Ureter (tissue), 1 donor: ENCODE measurements at places on chromosomes 12 and 14.

- peak; percentile 20 for DNase-seq
Measured at GRCh38 chr12:130983328-130984017, 29.8 kb downstream of the ADGRD1 start.

GRCh38 chr12:124921200-124922031 lies 7.0 kb upstream of the UBC start:
- peak; percentile 62 for DNase-seq

- no peak for DNase-seq
Measured at GRCh38 chr14:26917086-26917485, 319.3 kb upstream of the NOVA1 start.

GRCh38 chr14:50647753-50648152 lies 20.4 kb downstream of the SAV1 start:
- no peak for DNase-seq

DNA sequence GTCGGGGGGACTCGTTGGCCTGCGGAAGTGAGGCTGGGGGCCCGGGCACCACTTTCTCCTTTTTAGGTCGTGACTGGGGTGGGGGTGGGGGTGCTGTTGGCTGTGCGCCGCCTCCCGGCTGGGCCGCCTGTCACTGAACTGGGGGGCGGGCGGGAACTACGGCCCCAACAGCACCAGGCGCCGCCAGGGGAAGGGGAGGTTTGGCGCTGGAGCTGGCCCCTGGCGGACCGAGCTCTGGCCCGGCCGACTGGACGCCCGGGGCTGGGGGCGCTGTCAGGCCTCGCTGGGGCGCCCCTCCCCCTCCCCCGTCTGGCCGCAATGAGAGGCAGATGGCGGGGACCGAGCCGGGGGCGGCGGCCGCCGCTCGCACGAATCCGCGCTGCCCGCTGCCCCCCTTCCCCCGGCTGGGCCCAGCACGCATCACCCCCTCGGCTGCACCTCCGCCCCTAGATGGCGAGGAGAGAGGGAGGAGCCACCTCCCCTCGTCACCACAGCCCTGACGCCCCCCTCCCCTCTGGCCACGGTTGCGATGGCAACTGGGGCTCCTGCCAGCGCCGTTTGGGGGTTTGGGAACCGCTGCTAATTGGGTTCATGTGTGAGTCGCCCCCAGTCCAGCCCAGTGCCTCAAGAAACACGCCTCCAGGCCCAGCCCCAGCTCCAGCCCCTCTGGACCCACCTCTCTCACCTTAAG lies 723 bp downstream of the NFATC4 start:
- DNase-seq, result peak; percentile 74

DNA sequence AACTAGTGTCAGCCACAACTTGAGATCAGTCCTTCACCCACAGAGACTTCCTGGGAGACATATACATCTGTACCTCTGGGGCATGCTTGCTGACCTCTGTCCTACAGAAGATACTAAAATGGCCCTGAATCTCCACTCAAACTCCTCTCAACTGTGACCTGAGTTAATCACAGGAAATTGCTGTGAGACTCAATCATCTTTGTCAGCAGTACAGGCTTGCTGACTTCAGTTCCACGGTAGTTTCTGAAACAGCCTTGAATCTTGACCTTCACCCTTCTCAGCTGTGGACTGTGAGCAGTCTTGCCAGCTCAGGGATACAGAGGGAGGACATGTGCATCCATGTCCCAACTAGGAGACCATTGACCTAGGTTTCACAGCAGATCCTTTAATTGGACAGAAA lies 1.4 kb upstream of the KLRC1 start:
- no peak for DNase-seq

DNA sequence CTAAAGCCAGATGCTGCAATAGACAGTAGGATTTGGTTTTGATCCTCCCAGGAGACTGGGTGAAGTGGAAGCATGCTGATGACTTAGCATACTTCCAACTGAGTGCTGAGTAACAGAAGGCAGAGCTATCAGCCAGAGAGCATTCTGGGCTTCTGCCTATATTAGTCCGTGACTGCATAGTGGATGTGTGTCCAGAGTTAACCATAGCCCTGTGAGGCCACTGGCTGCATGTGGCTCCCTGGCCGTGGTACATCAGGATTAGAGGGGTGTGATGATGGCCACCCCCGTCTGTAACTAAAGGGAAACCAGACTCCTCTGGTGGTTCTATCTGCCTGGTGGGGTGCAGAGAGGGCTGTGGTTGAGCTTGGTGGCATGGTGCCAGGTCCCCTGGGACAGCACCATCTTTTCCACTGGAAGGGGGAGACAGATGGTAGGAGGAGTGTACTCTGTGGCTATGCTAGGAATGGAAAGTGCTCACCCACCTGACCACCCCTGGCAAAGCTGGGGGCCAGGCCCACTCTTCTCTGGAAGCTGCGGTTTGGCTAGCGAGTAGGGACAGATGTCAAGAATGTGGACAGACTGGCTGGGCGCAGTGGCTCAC lies 27.4 kb downstream of the ABCD4 start:
- DNase-seq, result peak; percentile 67

- DNase-seq, result peak; percentile 62
Measured at GRCh38 chr12:123389560-123390351, 5.8 kb downstream of the KMT5A start.

DNA sequence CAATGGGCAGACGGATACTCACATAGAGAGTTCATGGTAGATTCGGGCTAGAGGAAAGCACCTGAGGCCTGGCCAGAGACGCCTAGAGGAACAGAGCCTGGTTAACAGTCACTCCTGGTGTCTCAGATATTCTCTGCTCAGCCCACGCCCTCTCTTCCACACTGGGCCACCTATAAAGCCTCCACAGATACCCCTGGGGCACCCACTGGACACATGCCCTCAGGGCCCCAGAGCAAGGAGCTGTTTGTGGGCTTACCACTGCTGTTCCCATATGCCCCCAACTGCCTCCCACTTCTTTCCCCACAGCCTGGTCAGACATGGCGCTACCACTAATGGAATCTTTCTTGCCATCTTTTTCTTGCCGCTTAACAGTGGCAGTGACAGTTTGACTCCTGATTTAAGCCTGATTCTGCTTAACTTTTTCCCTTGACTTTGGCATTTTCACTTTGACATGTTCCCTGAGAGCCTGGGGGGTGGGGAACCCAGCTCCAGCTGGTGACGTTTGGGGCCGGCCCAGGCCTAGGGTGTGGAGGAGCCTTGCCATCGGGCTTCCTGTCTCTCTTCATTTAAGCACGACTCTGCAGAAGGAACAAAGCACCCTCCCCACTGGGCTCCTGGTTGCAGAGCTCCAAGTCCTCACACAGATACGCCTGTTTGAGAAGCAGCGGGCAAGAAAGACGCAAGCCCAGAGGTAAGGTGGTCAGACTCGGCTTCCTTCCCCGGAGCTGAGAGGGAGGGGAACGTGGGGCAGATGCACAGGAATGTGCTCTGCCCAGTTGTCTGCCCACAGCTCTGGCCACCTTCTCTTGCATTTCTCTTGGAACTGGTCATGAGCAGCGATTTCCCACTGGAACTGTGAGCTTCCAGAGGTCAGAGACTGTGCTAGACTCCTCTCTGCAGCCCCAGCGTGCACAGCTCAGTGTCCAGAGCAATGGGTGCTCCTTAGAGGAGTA lies at the start of gene CD4:
Gene CD4, plus strand, starts transcription at position 557 of the 953 bp plus-strand sequence. CDS start 10,611 bp downstream, outside the sequence.
- peak; percentile 78 for DNase-seq

DNA sequence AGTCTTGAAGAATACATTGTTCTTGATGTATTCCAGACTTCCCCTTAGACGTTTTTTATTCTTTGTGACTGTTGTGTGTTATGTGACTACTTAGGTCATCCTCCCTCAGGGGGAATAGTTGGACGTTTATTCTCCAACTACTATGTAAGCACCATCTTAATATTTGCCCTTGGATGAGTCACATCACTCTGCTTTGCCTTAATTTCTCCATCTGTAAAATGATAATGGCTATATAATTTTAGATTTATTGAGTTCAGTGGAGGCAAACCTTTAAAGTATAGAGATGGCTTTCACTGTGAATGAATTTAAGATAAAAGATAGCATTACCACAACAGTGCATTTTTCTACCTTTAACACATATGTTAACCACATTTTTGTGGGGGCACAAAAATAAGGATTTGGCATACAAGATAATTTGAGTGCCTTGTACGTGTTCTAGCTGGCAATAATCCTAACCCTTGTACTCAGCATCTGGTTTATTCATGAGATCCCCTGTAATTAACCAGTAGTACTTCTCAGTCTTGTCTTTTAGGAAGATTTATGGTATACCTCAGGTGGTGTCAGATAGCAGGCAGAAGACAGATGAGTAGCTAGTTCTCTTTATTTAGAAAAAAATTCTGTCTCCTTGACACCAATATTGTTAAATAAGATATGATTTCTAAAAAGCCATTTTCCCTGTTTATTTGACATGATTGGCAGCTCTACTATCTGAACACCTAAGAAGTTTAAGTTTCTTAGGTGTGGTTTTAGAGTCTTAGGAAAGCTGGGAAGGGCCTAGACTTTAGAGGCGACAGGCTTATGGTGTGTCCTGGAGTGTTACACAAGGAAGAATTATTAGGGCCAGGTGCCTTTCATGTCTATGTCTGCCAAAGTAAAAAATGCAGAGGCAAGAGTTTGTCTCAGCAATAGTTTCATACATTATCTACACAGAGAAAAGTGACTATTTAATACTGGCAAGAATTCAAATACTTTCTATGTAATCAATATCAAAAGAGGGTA lies 152.3 kb downstream of the RAD51B start:
- no peak for DNase-seq

GRCh38 chr14:105056303-105056831 lies 8.9 kb downstream of the GPR132 start:
- no peak for DNase-seq

- no peak for DNase-seq
Measured at GRCh38 chr12:47604221-47604873, 101.5 kb downstream of the RPAP3 start.

DNA sequence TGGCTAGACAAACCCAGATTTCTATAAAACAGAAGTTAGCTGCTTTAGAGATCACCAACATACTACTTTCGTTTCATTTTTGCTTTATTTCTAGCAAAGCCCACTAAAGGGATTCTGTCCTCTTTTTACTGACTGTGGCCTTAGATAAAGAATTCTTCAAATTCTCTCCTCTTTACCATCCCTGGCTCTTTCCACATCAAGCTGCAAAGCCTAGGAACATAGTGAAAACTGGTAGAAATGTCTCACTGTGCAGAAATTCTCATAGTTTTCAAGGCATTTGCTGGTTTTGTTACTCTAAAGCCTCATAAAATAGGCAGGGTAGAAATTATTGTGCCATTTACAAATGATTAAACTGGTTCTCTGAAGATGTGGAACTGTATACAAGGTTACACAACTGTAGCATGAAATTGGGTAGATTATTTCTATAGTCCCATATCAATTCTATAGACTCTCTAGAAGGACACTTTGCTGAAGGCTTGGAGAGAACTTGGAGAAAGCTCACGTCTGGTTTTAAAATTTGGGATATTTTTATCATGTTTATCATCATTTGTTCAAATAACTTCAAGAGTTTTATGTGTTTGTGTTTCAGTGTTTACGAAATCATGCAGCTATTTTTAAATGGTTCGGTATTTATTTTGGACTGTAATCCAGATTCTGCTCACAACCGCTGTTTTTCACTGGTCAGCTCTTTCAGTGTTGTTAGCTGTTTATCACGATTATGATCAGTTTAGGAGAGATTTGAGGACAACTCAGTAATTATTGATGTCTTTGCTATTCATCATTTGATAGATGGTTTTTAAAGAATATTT lies 36.7 kb upstream of the CSRP2 start:
- no peak for DNase-seq

DNA sequence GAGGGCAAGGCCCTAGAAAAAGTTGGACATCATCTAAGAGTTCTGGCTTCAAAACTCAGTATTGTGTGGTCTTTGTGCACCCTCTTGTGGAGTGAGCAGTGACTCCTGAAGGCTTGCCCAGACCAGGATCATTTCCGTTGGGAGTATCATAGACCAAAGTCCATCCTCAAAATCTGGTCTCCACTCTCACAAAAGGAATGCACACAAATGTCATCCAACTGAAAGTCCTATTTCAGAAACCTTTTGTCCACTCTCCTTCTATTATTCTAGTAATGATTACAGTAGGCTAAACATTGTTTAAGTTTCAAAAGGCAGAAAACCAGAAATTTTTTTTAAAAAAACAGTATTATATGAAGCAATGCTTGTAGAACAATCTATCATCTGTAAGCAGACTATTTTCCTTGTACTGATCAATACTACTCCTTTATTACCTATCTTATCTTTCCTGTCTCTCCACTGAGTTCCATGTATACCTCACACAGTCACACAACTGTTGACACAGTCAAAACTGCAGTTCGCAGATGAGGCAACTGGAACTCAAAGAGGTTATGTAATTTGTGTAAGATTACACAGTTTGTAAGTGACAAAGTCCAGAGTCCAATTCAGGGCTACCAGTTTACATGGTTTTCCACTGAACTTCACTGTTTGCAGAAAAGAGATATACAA lies 41.4 kb downstream of the COX16 start:
- DNase-seq, result no peak

DNA sequence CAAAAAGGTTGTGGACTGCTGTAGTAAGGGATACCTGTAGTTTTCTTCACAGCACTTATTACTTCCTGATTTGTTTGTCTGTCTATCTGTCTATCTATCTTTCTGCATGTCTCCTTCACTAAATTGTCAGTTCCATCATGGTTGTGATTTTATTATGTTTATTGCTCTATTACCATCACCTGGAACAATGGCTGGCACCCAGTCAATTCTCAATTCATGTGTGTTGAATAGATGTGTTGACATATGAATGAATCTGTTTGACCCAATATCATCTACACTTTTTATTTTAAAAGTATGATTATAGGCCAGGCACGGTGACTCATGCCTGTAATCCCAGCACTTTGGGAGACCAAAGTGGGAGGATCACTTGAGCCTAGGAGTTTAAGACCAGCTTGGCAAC lies 224.4 kb downstream of the NUBPL start:
- no peak for DNase-seq

- no peak for DNase-seq
Measured at GRCh38 chr14:35277179-35277578, 15.0 kb upstream of the PSMA6 start.

DNA sequence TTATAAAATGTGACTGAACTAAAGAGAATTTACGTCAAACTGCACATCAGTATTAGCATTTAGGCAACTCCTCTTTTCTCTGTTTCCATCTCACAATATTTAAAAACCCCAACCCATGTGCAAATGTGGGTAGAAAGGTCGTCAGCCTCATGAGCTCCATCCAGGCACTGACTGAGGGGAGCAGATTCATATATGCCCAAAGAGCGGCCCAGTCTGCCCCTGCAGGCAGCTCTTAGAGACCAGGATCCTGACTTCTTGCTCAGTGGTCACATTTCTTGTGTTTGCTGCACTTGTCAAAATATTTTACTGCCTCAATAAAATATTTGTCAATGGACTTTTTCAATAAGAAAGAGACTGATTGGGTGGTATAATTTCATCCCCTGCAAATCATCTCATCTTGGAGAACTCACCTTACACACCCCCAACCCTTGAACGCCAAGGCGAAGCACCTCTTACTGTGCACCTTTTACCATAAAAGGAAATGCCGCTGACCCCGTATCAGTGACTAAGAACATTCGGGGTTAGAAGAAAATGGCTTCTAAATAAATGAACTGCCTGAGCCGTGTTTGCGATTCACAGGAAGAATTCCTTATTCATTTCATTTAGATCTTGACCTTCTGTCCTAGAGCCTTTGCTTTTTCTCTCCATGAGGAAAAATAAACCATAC lies 418.8 kb downstream of the BCL11B start:
- no peak for DNase-seq
